T-helper 17 cell (primary cell): ENCODE measurements at places on chromosomes 16 and 17.

- no peak for DNase-seq
These were observed 49.7 kb downstream of the NTN1 start for GRCh38 chr17:9071016-9071415.

GRCh38 chr16:72836181-72836580, 211.7 kb downstream of the ZFHX3 start:
- no peak for DNase-seq

DNA sequence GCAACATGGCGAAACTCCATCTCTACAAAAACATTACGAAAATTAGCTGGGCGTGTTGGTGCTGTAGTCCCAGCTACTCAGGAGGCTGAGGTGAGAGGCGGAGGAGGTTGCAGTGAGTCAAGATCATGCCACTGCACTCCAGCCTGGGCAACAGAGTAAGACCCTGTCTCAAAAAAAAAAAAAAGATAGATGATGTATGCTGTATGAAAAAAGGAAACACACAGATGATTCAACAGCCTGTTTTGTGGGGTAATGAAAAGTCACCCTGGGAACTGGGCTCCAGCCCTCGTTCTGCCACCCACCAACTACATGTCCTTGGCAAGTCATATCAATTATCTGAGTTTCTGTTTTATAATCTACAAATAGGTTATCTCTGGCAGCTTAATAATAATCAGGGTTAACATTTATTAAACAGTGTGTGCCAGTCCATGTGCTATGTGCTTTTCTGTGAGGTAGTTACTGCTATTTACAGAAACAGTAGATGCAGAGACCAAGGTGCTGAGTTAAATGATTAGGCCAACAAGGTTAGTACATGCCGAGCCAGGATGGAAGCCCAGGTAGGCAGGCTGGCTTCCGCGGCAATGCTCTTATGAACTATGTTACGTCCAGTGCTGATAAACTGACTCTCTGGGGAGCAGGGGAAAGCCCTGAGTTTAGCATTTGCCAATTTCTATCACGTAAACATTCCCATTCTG, 1.1 kb downstream of the G6PC1 start:
- DNase-seq = no peak

GRCh38 chr16:69311533-69312387, 610 bp downstream of the VPS4A start:
- DNase-seq = no peak

DNA sequence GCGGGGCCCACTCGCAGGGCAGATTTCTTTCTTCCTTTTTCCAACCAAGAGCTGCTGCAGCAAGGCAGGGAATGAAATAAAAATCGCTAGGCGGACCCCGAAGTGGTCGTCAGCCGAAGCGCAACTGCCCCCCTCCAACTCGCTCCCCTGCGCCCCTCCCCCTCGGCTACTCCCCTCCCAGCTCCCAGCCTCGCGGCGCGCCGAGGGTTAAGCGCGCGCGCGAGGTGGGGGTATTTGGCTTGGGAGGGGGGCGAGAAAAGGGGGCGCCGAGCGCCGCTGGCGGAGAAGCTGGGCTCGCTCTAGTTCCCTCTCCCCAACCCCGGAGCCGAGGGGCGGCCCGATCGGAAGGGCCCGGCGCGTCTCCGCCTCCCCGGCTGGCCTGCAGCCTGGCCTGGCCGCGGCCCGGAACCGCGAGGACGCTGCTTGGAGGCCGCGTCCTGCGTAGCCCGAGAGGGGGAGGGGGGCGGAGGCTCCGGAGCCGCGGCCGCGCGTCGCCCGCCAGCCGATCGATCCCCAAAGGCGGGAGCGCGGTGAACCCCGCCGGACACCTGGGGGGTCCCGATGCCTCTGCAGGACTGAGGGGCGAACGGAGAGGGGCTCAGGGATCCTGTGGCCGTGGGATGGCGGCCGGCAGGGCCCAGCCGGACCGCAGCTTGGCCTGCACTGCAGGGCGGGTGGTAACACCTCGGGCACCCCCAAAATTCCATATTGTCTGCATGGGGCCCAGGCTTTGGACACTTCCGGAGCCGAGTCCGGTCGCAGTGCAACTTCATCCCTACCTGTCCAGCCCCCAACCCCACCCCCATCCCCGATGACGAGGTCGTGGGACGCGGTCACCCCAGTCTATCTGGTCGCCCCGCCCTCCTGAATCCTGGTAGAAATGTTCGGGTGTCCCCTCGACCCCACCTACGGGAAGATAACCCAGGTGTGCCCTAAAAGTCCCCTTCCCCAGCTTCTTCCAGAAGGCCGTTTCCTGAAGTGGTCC, 4.9 kb upstream of the CBX4 start:
- no peak for DNase-seq

DNA sequence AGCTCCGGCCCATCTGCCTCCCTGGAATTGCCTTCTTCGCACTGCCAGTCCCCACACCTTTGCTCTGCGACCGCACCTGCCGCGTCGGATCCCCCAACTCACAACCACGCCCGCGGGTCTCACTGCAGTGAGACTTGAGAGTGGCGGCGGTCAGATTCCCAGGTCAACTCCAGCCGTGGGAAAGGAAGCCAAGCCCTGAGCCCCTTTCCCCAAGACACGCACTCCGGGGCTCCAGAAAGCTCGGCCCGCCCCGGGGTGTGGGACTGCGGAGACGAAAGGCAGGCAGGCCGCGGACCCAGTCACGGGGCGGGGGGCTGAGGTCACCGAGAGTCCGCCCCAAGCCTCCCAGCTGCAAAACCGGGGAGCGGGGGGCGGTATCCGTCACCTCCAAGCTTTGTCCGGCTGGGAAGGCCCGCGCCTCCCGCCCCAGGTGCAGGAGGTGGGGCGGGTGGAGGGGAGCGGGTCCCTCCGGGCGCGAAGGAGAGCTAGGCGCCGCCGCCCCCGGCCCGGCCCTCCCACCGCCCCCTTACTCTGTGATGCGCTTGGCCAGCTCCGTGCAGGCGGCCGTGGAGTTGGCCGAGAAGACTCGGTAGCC, 615 bp downstream of the PRPSAP1 start:
- DNase-seq = no peak

DNA sequence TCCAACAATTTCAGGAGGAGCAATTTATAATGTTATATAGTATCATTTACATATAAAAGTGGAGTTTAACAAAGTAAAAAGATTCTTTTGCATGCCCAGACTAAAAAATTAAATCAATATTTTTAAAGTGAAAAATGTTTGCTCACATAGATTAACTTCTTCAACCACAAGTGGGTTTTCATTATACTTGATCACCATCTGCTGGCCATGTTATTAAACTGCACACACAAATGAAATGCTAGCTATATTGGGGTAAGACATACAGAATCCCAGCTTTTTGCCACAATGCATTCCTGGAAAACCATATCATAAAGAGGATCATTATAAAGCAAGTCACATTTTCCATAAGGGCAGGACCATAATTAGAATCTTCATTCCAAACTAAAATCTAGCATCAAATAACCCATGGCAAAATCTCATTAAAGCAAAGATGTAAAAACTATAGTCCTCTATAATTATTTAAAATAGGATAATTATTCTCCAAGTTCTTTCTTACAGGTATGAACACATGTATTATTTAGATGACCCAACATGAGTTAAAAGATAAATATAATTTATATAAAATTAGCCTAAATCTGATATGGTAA, 26.3 kb downstream of the CEP112 start:
- no peak for DNase-seq

DNA sequence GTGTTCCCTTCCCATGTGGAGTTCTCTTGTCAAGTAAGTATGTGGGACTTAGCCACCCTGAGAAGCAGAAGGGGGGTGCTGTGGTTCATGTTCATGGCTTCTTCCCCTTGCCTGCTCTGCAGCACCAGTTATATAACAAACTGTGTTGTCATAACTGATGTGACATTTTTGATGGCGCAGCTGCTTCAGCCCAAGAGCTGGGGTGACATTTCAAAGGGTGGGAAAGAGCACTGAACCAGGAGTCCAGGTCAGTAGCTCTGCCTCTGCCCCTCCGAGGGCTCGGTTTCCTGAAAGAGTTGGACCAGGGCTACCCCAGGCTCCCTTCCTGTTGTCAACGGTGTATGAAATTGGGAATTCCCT, 7.4 kb downstream of the GNAO1 start:
- no peak for DNase-seq

DNA sequence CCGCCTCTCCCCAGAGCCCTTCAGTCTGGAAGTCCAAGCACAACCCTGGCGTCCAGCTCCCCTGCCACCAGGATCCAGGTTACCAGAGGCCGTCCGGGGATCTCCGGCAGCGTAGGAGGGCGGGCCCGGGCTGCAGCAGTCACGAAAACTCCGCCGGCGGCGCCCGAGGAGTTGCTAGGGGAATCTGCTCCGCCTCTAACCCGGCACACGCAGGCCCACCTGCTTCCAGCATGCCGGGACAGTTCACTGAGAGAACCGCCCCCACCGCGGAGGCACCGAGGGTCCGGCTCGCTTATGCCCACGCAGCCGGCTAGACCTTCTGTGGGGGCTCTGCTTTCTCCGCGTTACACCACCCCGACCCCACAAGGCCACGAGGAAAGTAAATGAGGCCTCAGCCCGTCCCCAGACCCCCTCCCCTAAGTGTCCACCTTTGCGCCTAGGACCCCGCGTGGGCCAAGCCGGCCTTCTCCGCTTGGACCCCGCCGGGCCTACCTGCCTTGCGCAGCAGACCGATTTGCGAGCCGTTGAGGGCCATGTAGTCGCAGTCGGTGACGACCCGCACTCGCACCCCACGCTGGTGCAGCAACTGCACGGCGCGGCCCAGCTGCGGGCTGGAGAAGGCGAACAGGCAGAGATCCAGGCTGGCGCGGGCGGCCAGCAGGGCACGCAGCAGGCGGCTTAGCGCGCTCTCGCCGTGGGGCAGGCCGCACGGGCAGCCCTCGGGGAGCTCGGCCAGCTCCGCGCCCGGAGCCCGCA, 587 bp downstream of the PLD6 start:
- DNase-seq = peak; percentile 60

- DNase-seq = no peak
These were observed 114.0 kb downstream of the CHD9 start for GRCh38 chr16:53168744-53169143.

- no peak for DNase-seq
These were observed 1.2 kb upstream of the WIPI1 start for GRCh38 chr17:68458260-68459036.

DNA sequence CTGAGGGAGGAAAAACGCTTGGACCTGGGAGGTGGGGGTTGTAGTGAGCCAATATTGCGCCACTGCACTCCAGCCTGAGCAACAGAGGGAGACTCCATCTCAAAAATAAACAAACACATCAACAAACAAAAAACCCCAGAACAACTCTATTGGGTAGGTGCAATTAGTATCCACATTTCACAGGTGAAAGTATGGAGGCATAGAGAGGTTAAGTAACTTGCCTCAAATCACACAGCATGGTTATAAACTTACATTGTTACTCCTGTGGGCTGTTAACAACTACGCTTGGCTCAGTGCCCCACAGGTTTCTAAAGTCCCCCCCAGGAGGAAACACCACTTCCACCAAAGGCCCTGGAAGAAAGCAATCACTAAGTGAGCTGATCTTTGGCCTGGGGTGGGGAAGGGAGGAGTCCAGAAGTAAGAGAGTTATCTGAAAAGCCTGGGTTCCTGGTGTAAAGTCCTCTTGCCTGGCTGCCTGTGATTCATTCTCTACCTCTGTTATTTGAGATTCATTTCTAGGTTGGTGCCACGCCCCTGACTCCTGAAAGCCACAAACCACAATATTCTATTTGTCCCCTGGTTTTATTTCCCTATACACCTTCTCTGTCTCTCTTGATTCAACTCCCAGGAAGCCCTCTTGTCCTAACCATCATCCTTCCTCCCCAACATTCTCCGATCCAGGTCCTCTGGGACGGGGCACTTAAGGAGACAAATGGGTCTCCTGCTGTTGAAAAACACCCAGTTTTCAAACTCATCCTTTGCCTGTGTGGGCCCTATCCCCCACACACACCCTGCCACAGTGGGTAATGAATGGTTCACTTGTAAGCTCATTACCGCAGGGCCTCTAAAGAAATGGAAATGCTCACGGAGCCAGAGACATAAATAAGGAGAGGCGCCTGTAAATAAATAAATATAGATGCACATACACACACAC, 195.4 kb downstream of the XYLT1 start:
- no peak for DNase-seq

GRCh38 chr16:71855937-71856662, 10.3 kb downstream of the ATXN1L start:
- no peak for DNase-seq

- DNase-seq = no peak
These were observed 13.1 kb upstream of the DUSP14 start for GRCh38 chr17:37476431-37477120.

GRCh38 chr16:64184156-64184555, 937.7 kb downstream of the CDH11 start:
- DNase-seq = no peak

- DNase-seq = no peak
These were observed 219.6 kb upstream of the N4BP1 start for GRCh38 chr16:48829336-48830310.

GRCh38 chr17:17694169-17695081, 13.2 kb downstream of the RAI1 start:
- DNase-seq = peak; percentile 55

DNA sequence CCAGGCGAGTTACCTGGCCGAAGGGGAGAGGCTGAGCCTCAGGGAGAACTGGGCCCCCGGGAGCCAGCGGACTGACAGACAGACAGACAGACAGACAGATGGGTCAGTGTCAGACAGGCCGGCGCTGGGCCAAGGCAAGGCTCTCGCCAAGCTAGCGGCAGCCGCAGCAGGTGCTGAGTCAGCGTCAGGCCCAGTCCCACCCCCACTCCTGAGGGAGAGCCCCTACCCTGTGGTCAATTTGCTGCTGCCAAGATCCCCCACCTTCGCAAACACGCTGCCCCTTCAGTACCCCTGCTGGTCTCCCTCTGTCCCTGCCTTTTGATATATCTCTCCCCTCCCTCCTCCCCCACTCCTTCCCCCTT, 1.5 kb downstream of the FGF11 start:
- no peak for DNase-seq

DNA sequence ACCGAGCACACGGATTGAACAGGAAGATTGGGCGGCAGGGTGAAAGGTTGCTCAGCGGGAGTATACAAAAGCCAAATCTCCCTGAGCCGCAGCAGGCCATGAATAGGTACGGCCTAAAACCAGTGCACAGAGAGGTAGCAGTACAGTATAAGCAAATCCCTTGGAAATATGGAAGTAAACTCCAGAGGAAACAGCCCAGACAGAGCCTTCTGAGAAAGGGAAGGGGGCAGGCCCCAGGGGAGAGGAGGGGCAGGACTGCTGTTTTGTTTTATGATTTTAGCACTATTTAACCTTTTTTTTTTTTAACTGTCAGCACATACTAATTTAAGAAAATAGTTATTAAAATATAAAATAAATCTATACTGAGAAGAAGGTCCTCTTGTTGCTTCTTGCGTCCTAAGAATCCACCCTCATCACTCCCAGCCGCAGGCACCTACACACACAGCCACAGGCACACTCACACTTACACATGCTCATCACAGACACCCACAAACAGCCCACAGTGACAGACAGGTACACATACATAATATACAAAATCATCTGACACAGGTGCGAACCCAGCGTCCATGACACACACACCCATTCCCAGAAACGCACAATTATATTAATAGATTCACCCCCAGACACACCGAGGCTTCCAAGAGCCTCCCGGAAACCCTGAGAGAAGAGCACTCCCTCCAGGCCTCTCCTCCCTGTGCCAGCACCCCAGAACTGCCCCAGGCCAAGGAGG, 12.8 kb downstream of the PLXDC1 start:
- no peak for DNase-seq

GRCh38 chr17:73492821-73493814, 151.1 kb downstream of the SDK2 start:
- DNase-seq = no peak

GRCh38 chr17:39676198-39676819, 8.1 kb downstream of the PNMT start:
- no peak for DNase-seq

GRCh38 chr17:65855245-65855644, 293.8 kb upstream of the AXIN2 start:
- DNase-seq = no peak

- no peak for DNase-seq
These were observed 479.1 kb downstream of the SLC39A11 start for GRCh38 chr17:72613396-72613795.
